ENCODE measurements at places on chromosomes 2 and 18.

GRCh38 chr2:206764673-206765241, 371 bp downstream of the MDH1B start:
- DNase-seq: no peak

DNA sequence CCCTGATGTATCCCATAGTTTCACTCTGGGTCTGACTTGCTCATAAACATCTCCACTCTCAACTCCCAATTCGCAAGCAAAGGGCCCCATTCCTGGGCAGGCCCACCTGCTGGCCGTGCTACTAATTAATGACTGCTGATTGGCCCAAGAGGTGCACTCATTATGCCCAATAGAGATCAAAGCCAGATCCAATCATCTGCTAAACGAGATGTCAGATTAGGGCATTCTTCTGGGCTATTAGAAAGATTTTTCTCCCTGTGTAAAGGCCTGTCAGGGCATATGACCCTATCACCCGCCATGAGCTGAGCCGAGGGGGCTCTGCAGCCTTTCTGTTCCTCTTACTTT, 103.4 kb upstream of the HAAO start:
- no peak for DNase-seq

DNA sequence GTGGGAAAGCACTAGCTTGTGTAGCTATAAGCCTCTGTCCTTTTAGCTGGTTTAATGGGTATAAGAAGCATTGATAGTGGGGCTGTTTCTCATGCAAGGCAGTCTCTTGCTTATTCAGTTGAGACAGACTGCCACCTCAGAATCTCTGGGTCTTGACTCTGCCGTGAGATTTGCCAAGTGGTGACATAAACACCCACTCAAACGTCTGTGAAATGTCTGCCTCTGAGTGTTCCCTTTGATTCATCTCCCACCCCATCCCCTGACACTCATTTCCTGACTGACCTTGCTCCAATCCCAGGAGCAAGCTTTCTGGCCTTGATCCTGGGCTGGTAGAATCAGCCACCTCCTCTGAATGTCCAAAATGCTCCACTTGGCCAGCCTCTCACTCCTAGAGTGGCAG, 141.9 kb upstream of the RBMS1 start:
- no peak for DNase-seq

- DNase-seq: no peak
Measured at GRCh38 chr2:88053296-88053695, 2.3 kb downstream of the KRCC1 start.

GRCh38 chr2:208725280-208725679, 318.7 kb downstream of the PTH2R start:
- no peak for DNase-seq

- no peak for DNase-seq
Measured at GRCh38 chr2:3585261-3586109, 9.4 kb upstream of the COLEC11 start.

GRCh38 chr2:199756211-199756610, 94.8 kb downstream of the FTCDNL1 start:
- DNase-seq: no peak
